ENCODE measurements at places on chromosomes 13 and 19.
A peak's percentile ranks its signal among the peaks of the same experiment; 100 is the strongest.

GRCh38 chr13:24041651-24042225 lies 118.8 kb upstream of the SPATA13 start:
- DNase-seq: no peak

GRCh38 chr19:34774857-34775256 lies 1.8 kb upstream of the ZNF599 start:
- no peak for DNase-seq

GRCh38 chr19:34431681-34432402 lies 3.7 kb downstream of the UBA2 start:
- DNase-seq: no peak

- DNase-seq: no peak
These were observed 1307.9 kb downstream of the UQCRFS1 start for GRCh38 chr19:27905074-27905473.

GRCh38 chr19:50224986-50225747 lies 21.7 kb downstream of the MYH14 start:
- DNase-seq: no peak

DNA sequence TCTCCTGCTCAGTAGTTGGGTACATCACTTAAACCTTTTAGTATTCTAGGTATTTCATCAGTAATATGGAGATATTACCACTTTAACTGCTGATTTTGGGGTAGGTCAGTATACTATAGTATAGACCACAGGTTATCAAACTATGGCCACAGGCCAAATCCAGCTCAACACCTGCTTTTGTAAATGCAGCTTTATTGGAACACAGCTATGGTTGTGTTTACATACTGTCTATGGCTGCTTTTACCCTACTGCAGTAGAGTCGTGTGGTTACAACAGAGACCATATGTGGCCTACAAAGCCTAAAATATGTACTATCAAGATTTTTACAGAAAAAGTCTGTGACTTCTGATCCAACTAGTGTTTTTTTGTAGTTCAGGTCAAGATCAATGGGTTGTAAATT lies 10.3 kb downstream of the COG6 start:
- DNase-seq: no peak

DNA sequence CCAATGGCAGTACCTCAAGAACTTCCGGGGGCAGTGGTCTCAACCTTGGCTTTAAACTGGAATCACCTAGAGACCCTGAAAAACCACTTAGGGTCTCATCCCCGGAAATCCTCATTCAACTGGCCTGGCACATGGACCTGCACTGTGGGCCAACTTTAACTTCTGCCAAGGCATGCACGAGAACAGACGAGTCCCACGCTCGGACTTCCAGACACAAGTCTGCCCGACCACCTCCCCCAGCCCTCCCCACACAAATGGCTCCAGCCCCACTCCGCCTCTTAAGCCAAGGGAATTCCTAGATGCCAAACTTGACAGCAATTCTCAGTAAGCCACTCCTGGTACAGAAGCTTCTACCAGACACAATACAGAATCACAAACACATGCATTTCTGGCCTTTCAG lies 114.0 kb downstream of the STK24 start:
- no peak for DNase-seq

DNA sequence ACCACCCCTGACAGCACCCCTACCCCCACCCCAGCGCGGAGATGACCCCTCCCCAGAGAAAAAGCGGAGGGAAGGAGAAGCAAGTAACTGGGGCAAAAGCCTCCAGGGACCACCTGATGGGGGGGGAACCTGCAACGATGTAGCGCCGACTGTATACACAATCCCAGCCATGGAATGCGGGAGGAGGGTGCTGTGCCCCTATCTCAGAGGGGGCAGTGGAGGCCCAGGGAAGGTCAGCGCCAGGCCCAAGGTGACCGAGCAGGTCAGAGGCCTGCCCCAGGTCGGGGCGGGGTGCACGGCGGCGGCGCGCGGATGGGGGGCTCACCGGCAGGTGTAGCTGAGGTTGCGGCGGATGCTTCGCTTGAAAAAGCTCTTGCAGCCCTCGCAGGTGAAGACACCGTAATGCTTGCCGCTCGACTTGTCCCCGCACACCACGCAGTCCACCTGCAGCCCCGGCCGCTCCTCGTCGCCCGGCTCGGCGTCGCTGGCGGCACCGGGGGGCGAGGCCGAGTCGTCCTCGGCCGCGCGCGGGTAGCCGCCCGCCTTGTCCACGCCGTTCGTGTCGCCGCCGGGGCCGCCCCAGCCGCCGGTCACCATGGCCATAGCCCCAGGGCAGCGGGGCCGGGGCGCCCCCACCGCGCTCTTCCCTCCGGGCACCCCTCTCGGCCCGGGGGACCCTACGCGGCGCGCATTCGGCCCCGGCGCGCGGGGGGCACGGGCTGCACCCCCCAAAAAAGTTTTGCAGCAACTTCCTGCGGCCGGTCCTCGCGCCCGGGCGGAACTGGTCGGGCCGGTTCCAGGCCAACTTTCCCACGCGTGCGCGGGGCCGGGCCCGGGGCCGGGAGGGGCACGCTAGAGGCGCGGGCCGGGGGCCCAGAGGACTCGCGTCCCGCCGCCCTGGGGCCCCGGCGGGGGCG lies 843 bp downstream of the NR2F6 start:
- no peak for DNase-seq

DNA sequence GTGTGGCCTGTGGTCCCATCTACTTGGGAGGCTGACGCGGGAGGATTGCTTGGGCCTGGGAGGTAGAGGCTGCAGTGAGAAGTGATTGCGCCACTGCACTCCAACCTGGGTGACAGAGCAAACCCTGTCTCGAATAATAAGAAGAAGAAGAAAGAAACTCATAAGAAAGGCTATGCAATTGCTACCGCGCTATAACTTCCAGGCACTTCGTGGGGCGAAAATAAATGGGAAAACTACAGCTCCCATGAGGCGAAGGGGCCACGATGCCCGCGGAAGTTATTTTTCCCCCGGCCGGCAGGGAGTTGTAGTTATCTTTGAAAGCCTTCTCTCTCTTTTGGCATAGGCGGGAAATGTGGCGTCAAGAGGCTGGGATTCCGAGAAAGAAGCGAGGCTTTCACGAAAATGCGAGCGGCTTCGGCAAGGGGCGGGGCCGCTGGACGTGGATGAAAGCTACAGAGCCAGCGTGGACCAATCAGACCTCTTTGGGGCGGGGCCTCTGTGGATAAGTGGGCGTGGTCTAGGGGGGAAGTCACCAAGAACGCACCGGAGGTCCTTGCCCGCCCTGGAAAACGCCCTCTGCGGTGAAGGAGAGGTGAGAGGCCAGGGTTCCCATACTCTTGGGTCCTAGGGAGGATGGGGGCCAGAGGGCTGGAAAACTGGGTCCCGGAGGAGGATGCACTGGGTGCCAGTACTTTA lies at the start of gene NUCB1:
TSS of gene NUCB1 (plus strand) at position 532 of the 696 bp plus-strand sequence. CDS start 485 bp downstream, outside the sequence.
- DNase-seq: peak; percentile 98

- DNase-seq: no peak
These were observed 176.2 kb downstream of the RFC3 start for GRCh38 chr13:33994198-33994597.

- no peak for DNase-seq
These were observed 215.9 kb upstream of the SOX21 start for GRCh38 chr13:94928127-94928775.

DNA sequence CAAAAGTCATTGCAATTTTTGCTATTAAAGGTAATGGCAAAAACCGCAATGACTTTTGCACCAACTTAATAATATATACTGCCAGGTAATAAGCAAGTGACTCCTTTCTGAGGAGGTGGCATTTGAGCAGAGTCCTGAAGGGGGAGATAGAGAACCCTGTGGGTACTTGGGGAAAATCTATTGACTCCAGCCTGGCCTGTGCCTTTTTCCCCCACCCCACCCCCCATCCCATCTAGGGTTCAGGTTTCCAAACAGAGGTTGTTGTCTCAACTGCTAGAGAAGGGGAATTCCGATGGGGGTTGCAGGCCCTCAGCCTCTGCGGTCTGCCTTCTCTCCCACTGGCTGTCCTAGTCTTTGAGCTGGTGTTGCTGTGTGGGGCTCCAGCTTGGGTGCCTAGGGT lies 11.5 kb downstream of the S1PR2 start:
- DNase-seq: no peak

DNA sequence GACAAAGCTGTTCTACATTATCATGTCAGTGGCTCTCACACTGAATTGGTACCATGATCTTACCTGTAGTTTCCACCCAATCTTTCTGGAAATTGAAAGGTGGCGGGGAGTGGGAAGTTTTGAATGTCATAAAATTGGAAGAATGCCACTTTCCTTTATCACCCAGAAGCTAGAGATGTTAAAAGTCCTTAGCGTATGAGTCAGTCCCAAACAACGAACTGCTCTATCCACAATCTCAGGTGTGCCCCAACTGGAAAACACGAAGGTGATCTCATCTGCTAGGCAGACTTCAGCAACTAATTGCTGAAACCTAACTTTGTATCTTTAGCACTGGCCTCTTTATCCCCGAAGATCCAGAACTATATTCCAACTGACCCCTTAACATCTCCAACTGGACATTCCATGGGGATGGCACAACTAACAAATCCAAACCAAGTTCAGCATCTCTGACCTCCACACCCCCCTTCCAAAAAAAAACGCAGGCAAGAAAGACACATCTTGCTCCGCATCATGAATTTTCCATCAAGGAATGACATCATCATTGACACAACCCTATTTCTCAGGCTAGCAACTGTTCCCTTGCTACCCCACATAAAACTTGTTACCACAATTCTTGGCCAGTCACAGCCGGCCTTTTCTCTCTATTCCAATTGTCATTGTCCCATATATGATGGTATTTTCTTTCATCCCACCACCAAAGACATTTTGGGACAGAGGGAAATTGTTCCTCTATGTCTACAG lies 175.4 kb downstream of the KLF12 start:
- DNase-seq: no peak

DNA sequence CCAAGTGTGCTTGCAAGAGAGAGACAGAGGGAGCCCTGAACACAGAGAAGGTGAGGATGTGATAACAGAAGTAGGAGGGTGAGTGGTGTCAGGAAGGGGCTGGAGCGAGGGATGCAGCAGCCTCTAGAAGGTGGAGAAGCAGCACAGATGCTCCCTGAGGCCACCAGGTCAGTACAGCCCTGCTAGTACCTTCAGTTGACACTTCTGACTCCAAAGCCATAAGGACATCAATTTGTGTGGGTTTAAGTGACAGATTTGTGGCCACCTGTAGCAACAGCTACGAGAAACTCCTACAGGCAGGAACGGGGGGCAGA lies 6.9 kb downstream of the ERICH4 start:
- DNase-seq: no peak

DNA sequence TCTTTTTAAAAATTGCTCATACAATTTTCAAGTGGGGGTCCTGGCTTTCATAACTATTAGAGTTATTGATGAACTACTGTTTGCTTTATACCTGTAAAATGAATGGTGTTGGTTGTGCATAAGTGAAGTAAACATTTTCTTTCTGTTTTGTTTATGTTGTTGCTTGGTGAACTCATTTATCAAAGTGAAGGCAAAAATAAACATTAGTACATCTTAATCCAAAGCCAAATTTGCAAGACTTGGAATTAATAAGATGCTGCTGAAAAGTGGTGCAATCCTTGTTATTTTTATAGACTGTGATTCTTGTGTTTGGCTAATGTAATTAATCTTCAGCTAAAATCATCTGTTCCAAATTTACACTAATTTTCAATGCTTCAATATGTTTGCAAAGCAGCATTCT lies 24.4 kb upstream of the DCT start:
- DNase-seq: no peak
